T-helper 17 cell (primary cell): ENCODE measurements at places on chromosomes 6 and 20. TPM values are rescaled to one million over a fixed set of nuclear protein-coding genes. Genes with fewer than 3 reads are reported as not detected.
A peak's percentile ranks its signal among the peaks of the same experiment; 100 is the strongest.

IL17F gene
- 0.68 TPM for total RNA-seq

AVP gene
- not detected for total RNA-seq

PI3 gene
- total RNA-seq: not detected

CGA gene
- not detected for total RNA-seq

NNAT gene
- total RNA-seq: not detected

DNA sequence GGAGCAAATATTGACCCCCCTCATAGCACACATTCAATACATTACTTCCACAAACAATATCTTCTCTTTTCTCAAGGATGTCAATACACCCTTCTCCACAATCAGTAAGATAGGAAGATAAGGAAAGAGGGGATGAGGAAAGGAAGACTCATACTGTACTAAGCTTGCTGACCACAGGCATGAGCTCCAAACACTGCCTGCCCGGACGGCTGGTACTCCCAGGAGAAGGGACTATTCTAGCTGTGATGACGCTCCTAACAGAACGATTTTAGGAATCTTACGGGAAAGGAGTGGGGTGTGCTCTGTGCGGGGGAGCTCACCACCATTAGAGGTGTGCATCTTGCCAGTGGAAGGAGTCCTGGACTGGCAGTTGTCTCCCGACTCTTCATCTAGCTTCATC is 3.9 kb upstream of the CCN6 start:
- no peaks in the 10 kb centered on the region for H3K36me3 ChIP-seq
- H3K27ac ChIP-seq: peak overlapping the region; percentile 10
- DNase-seq: no peak
